Mesendoderm (in vitro differentiated cells): ENCODE measurements at places on chromosomes 3 and 15.

- no peak for DNase-seq
Measured at GRCh38 chr3:9501226-9501625, 52.4 kb downstream of the LHFPL4 start.

DNA sequence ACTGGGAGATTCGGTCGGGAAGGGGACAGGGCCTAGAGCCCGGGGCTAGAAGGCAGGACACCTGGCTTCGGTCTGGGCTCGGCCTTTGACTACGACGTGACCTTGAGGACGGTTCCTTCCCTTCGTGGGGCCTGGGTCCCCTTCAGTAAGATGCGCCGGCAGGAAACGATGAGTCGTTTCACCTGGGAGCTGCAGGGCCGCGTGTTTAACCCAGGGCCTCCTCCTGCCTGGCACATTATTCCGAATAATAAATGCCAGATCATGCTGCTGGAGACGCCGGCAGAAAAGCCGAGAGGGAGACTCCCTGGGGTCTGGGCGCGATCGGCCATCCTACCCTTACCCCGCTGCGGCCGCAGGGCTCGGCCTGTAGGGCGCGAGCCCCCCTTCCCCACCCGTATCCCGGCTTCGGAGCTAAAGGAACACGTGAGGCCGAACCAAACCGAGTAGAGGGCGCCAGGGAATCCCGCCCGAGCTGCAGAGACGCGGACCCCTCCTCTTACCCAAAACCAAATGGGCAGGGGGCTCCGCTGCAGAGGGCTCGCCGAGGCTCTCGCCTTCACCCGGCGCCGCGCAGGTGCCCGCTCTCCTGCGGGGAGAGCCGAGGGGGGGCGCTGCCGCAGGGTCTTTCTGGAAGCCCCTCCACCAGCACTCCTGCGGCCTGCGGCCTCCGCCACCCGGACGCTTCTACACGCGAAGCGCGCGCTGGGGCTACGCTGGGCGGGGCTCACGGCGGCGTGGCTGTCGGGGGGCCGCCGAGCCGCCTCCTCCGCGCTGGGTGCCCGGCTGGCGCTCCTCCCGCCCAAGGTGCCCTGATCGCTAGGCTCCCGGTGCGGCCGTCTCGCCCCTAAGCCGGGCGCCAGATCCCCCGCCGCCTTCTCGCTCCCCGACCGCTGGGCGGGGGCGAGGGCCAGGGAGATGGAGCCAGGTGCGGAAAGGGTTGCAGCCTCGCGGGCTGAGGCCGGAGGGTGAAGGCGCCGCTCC is at the start of gene BDH1:
Gene BDH1 (minus strand): TSS at position 688 of the 981 bp plus-strand sequence. CDS start 9,525 bp downstream, outside the sequence.
- DNase-seq = peak; percentile 81

DNA sequence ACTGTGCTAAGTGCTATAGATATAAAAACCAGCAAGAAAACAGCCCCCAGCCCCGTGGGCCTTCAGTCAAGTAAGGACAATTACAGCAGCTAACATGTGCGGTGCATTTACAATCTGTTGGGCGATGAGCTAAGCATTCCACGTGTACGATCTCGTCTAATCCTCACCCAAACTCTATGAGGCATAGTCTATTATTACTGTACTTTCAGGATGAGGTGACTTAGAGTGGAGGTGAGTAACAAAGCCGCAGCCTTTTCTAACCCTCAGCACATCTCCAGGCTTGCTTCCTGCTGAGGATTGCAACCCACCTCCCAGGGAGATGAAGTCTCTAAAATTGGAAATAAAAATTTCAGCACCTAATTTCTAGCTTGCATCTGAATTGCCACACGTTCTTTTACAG is 53.2 kb upstream of the MCF2L2 start:
- no peak for DNase-seq

DNA sequence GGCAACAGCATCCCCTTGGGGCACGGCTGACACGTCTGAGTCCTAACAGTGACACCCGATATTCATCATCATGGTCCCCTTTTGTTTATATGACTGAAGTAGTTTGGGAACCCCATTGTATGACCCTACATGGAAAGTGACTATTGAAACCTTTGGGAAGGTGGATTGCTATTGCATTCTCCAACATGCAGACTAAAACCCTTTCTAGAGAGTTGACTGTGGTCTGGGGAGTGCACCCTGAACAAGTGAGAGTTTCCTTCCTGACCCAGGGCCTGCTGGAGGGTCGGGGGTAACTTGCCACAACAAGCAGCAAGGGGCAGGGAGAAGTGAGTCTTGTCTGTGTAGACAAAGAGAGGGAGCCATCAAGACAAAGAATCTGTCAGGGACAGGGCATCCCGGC is 54.4 kb downstream of the ISG20 start:
- DNase-seq = no peak

- no peak for DNase-seq
Measured at GRCh38 chr3:194756460-194756779, 70.7 kb downstream of the FAM43A start.

- DNase-seq = no peak
Measured at GRCh38 chr3:82186017-82186416, 424.6 kb upstream of the GBE1 start.

DNA sequence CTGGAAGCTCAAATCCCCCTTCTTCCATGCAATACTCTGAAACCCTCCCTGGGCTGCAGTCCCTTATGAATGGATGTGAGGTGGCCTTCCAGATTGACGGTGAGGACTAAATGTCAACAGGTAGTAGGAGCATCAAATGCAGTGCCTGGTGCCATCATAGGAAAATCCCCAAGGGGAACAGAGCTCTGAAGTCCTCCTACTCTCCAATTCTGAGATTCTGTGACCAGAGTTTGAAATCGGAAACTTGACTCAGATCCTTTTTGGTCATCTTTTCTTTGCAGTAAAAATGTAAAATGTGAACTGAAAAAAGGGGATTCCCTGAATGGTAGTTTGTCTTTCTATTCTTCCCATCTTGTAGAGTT is 68.8 kb upstream of the TJP1 start:
- DNase-seq = no peak

GRCh38 chr3:183538486-183538885 is 17.0 kb downstream of the KLHL6 start:
- no peak for DNase-seq

- no peak for DNase-seq
Measured at GRCh38 chr3:14634763-14635400, 16.7 kb upstream of the CCDC174 start.

GRCh38 chr15:75758071-75758872 is 45.6 kb upstream of the CSPG4 start:
- DNase-seq = peak; percentile 98

DNA sequence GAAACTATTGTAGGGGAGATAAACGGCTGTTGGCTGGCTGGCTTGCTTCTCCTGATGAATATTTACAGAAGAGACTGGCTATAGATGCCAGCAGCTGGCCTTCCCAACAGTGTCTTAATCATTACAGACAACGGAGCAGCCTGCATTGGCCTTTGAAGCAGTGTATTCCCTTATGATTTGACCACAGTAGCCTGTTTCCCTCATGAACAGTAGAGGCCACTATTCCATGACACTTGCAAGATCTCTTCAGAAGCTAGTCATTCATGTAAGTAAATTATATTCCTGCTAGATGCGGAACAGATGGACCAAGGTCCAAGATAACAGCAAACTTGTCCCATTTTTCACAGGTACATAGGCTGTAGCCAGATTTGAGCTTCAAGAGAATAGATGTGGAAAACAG is 47.3 kb downstream of the TMCO5A start:
- DNase-seq = peak; percentile 41

GRCh38 chr3:87792534-87793336 is 266.1 kb downstream of the CGGBP1 start:
- DNase-seq = peak; percentile 70

DNA sequence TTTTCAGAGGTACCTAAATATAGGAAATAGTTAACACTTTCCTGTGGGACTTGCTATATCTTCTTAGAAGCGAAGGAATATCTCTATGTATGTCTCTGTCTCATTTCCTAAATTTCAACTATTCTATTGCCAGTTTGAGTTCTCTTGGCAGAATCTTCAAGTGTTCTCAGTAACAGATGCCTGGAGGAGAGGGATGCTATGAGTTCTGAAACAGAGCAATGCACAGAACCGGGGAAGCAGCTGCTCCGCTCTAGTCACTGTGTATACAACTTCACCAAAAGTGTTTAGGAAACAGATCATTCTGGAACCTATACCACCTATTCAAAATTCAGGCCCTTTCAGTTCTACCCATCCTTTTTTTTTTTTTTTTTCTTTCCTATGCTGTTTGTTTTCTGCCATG is 144.6 kb downstream of the RORA start:
- DNase-seq = no peak

DNA sequence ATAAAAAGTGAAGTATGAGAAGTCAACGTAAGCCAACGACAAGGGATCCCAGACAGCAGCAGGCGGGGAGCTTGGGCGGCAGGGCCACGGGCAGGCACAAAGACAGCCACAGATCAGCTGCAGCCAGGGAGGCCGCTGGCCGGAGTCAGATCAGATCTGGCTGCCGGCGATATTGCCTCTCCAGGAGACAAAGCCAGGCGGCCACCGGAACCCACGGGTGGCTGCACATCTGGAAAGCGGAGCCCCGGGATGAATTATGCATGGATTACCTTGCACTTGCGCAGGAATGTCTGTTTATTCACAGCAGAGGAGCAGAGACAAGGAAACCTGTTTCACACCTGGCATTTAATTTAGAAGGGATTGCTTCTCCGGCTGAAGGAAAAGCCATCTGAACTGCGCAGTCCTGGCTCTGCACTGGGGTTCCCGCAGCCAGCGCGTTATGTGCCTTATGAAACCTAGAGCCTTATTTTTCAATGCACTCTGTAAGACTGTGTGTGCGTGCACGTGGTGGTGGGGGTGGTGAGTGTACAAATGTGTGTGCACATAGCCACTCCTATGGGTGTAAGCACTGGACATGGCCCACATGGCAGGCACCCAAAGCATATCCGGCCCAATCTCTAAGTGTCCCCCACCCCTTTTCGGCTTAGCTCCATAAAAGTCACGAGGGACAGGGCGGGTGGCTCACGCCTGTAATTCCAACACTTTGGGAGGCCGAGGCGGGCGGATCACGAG is 427.8 kb upstream of the MCTP2 start:
- DNase-seq = no peak

GRCh38 chr3:102148598-102149337 is 286.0 kb upstream of the ZPLD1 start:
- peak; percentile 5 for DNase-seq

DNA sequence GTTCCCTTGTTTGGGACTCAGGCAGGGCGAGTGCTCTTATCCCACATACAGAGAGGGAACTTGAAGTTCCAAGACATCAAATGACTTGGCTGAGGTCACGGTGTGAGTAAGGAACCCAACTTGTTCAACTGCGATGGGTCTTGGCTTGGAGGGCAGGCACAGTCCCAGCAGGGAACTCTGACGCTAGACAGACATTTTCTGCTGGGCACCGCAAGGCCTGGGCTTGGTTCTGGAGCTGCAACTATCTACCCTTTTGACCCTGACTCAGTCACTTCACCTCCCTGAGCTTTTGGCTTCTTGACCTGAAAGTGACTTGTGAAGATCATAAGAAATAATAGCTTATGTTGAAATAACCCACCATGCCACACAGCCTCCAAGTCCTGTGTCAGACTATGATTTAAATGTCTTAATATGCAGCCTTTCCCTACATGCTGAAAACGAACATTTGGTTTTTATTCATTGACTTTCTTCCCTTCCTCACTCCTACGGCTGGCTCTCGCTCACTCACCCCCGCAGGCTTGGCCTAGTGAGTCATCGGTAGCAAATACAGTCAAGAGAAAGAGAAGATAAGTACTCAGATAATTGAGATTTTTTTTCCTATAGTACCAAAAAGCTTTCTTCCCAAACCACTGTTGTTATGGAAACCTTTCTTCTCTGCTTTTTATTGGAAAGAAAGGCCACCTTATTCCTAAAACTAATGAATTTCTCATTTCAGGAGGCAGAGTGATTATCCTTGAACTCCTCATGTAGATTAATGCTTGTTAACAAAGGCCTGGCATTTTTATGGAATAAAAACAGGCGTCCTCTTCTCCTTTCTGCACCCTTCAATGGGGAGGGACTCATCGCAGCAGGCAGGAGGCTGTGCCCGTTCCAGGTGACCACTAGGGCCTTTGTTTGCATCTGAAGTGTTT is 178.4 kb downstream of the ATP10A start:
- DNase-seq = peak; percentile 42

DNA sequence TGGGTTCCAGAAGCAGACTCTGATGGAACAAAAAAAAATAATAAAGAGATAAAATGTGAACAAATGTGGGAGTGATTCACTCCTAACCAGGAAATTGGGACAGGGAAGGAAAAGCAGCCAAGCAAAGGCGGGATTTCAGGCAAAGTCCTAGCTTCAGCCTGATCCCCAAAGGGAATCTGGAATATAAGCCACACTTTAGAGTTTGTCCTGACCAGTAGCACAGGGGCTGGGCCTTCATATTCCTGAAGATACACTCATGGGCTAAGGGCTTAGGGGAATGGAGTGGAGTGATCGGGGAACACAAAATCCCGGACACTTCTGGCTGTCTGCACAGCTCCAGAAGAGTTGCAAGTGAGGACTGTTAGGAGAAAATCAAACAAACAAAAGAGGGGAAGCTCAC is 135.0 kb upstream of the COL8A1 start:
- DNase-seq = no peak

DNA sequence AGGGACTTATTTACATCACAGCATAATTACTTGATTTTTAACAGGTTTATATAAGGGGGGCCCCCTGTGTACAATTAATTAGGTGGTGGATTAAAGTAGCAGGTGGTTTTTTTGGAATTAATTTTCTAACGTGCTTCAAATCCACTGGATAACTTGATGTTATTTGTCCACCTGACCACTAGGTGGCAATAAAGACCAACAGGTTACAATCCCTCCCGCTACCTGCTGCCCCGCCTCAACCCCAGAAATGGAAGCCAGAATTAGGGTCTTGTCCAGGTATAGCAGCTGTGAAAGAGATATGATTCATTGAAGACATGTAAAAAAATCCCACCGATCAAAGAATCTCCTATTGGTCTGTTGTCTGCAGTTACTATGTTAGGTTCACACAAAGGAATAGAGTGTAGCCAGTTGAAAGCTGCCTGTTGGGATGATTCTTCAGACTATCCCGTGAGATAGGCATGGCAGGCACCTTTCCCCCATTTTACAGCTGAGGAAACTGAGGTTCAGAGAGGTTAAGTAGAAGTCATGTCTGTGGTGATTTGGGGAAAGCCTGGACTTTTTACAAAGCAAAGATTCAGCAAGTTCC is 44.0 kb downstream of the MFSD1 start:
- DNase-seq = peak; percentile 47

DNA sequence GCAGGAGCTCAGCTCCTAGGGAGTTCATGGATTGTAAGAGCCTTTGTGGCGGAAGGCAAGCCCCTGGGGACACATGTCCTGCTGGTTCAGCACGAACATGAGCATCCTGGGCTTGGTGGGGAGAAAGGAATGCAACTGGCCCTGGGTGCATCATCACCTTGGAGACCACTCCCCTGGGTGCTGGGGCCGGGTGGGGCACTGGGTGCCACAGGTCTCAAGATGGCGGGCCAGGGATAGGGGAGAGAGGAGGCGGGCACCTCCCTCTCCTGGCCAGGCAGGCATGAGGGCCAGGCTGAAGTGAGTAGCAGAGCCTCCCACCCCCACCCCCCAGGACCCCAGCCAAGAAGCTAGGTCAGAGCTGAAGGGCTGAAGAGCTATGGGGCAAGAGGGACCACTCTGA is 768 bp downstream of the PCBP4 start:
- DNase-seq = no peak

GRCh38 chr3:8790529-8790928 is 21.1 kb upstream of the OXTR start:
- DNase-seq = no peak

GRCh38 chr3:192187485-192188051 is 539.8 kb downstream of the FGF12 start:
- DNase-seq = peak; percentile 33
